ENCODE measurements at places on chromosomes 16 and 17. TPM values are rescaled to one million over a fixed set of nuclear protein-coding genes. Genes with fewer than 3 reads are reported as not detected.

NTHL1 gene
- polyA plus RNA-seq: 15.4 TPM

SAMD14 gene
- 12.1 TPM for polyA plus RNA-seq

ABCC3 gene
- polyA plus RNA-seq: 6.2 TPM

DPEP3 gene
- 0.06 TPM for polyA plus RNA-seq

C1QTNF8 gene
- polyA plus RNA-seq: not detected

MYH1 gene
- polyA plus RNA-seq: 0.03 TPM

ELMO3 gene
- 4.3 TPM for polyA plus RNA-seq

TBC1D3L gene
- 9.6 TPM for polyA plus RNA-seq

DNA sequence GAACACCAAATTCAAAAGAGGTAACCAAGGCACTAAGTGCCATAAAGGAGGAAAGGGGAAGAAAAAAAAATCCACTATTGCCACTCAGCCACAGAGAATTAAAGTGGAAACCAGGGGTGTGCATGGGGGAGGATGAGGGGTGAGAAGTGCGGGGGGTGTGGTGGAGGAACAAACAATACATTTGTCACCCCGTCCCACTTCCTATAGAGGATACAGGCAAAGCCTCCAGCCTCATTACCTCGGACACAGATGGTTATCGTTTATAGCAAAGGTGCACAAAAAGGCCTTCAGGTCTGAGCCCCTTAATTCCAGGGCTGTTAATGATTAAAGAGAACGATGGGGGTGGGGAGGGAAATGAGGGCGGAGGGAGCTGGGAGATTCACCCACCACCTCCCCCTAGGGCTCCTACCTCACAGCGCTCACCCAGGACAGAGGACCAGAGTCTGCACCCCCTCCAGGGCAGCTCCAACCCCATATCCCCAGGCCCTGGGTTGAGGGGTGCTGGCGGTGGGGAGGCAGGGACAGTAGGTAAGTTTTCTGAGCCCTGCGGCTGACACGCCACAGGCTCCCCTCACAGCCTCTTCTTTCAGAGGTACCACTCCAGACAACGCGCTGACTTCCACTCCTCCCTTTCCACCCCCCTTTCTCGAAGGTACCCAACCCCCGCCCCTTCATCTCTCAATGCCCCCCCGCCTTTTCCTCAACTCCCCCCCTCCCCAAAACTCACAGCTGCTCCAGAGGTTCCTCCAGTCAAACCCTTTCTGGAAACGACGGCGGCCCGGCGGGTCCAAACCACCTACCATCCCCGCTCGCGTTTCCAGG lies 470 bp downstream of the DCUN1D3 start:
- DNase-seq: no peak

GRCh38 chr17:45332989-45333701 lies 16.3 kb upstream of the MAP3K14 start:
- DNase-seq: no peak

- peak; percentile 16 for DNase-seq
Measured at GRCh38 chr17:30292286-30292858, 628 bp upstream of the BLMH start.

GRCh38 chr17:56367366-56367765 lies 214.1 kb downstream of the ANKFN1 start:
- no peak for DNase-seq

GRCh38 chr17:61408151-61409041 lies 8.8 kb downstream of the TBX2 start:
- no peak for DNase-seq

DNA sequence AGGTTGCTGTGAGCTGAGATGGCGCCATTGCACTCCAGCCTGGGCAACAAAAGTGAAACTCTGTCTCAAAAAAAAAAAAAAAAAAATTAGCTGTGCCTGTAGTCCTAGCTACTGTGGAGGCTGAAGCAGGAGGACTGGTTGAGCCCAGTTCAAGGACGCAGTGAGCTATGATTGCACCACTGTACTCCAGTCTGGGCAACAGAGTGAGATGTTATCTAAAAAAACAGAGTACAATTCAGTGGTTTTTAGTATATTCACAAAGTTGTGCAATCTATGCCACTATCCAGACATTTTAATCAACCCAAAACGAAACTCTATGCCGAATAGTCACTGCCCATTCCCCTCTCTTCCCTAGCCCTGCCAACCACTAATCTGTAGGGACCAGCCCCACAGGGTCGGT lies 25.1 kb downstream of the C16orf54 start:
- no peak for DNase-seq

DNA sequence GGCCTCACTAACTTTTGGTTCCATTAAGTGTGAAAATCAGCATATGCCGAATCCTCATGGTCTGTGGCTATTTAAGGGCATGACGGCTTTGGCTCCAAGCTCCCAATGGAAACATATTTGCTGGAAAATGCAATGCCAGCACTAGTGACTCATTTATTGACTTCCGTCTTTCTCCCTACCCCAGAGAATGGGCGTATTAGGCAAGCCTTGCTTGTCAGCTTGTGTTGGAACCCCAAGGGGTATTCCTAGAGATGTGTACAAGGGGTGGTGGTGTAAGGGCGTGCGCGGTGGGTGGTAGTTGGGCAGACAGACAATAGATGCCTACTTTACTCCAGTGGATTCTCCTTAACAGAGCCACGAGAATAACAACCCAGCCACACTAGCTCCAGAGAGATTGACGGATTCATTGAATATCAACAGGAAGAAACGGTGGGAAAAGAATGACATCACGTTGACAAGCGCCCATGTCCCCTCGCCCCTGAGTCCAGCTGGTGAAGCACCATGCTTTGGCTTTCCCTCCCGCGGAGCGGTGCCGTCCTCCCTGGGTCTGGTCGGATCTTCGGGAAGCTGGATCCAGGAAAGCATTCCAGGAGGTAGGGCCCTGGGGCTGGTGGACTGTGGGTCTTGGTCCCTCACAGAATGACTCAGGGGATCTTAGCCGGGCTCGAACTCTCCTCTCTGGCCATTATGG lies 10.3 kb downstream of the CD300LB start:
- DNase-seq: no peak

DNA sequence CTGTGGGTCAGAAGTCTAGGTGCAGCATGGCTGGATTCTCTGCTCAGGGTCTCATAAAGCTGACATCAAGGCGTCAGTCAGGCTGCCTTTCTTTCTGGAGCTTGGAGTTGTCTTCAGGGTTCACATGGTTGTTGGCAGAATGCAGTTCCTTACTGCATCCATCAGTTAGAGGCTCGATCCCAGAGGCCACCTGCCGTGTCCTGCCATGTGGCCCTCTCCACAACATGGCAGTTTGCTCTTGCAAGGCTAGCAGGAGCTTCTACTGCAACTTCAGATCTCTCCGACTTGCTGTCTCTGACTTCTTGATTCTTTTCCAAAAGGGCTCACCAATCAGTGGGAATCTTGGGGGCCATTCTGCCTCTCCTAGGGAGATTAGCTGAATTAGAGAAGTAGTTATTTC lies 11.9 kb downstream of the PITPNC1 start:
- no peak for DNase-seq

DNA sequence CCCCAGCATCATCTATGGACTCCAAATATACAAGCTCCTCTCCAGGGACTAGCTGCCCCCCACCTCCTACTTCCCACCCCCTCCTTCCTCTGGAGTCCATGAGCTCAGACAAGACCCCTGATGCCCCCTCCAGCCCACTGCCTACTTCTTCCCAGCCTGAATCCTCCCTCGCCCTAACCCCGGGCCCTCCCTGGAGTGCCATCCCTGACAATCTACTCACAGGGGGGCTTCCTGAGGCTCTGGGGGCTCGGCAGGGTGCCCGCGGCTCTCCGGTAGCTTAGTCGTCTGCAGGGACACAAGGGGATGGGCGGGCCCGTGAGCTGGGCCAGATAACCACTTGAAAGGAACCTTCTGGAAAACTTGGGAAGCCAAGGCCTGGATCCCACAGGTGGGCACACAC lies 15.1 kb downstream of the MPP3 start:
- DNase-seq: no peak

DNA sequence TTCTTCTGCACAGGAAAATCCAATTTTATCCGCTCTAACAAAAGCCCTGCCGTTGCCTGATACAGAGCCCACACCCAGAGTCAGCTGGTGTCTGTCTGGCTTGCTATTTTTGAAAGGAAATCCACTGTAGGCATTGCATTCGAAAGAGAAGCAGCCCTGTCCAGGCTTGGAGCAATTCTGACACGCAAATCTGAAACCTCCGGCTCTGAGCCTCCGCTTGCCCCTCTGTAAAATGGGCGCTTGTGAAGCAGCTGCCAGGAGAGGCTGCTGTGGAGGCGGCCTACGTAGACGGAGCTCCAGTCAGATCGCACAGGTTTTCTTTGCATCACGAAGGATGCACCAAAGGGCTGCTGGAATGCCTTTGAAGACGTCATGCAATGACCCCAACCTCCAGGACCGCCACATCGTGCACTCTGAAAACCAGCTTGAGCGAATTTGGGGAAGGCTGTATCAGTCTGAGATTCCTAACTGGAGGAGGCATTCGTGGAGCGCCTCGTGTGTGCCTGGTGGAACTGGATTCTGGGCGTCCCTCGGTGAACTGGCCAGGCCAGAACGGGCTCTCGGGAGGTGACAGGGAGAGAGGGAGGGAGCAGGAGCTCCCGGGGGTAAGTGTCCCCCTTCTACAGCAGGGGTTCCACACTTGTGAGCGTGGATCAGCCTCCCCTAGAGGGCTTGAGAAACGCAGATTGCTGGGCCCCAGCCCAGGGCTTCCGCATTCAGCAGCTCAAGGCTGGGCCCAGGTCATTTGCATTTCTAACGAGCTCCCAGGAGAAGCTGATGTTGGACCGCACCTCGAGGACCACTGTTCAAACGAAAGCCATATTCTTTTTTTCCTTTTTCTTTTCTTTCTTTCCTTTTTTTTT lies 215.5 kb downstream of the MRTFB start:
- no peak for DNase-seq

GRCh38 chr17:69361156-69361555 lies 34.2 kb upstream of the ABCA5 start:
- DNase-seq: no peak

DNA sequence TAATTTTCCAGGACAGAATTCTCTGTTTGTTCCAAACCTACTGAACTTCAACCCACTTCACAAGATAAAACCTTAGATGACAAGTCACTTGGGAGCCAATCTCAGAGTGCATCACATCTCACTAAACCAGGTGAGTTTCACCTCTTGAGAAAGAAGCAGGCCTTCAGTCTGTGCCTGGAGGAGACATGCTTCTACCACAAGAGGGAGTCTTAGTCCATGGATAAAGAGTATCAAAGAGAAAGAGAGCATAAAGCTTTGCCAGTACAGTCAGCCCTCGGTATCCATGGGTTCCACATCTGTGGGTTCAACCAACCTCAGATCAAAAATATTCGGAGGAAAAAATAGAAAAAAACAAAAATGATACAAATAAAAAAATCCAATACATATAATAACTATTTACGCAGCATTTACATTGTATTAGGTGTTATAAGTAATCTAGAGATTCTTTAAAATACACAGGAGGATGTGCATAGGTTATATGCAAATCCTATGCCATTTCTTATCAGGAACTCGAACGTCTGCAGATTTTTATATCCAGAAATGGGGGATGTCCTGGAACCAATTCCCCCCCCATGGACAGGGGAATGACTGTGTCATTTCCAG lies 37.7 kb downstream of the DUSP14 start:
- peak; percentile 31 for DNase-seq

GRCh38 chr16:55655897-55656681 lies at the start of gene SLC6A2:
Gene SLC6A2 (plus strand): TSS chr16:55655988. CDS start chr16:55656695, 707 bp downstream.
- no peak for DNase-seq

GRCh38 chr17:80793421-80793820 lies 198.2 kb upstream of the CHMP6 start:
- DNase-seq: no peak

DNA sequence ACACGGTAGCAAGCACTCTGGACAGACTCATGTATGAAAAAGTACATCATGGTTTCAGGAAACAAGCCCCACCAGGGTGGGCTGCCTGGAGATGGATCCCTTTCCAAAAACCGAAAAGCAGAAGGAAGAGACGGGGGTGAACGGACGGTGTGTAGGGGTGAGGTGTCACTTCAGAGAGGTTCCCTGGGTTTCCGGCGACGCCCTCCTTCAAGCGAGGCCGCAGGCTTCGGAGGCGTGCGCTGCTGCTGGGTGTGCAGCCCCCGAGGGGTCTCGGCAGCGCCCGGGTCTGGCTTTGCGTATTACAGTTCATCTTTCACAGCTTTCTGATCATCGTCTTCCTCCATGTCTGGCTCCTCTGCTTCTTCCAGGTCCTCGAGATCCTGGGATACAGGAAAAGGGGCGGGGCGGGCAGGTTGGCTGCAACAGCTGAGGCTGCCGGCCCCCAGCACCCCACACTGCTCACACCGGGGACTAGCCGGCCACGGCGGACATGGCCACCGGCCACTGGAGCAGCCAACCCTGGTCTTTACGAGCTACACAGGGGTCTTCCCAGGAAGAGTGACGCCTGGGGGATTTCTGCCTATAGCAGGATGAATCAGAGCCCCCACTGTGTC lies 9.0 kb upstream of the PPP1R27 start:
- no peak for DNase-seq

DNA sequence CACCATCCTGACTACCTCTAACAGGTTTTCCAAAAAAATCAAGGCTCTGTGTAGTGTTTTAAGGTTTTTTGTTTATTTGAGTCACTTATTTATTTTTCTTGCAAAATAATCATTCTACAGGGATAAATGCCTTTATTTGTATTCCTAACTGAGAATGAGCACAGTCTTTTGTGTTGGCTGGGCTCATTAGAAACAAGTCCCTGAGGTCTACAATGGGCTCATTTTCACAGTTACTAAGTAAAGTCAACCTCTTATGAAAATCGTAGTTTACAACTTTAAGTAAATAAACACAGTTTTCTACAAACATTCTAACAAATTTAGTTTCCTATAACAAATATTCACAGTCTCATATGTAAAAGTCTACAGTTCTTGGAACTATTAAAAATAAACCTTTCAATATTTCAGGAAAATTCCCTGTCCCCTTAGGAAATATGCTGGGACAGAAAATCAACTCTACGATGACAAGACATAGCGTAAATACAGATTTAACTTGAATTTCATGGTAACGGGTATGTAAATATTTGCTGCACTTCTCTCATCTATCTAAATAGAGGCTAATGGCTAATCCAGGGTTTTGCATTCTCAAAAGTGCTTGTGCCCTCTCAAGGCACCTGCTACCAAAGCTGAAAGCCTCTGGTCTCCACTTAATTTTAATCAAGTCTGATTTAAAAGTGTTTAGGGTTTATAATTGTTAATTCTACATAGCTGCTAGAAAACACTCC lies 31.5 kb upstream of the CDH5 start:
- no peak for DNase-seq

Measured in right renal cortex interstitium (tissue), 3 donors.